ENCODE measurements at places on chromosomes 7 and 10.

- no peak for DNase-seq
These were observed 11.0 kb downstream of the SUN1 start for GRCh38 chr7:843230-843629.

DNA sequence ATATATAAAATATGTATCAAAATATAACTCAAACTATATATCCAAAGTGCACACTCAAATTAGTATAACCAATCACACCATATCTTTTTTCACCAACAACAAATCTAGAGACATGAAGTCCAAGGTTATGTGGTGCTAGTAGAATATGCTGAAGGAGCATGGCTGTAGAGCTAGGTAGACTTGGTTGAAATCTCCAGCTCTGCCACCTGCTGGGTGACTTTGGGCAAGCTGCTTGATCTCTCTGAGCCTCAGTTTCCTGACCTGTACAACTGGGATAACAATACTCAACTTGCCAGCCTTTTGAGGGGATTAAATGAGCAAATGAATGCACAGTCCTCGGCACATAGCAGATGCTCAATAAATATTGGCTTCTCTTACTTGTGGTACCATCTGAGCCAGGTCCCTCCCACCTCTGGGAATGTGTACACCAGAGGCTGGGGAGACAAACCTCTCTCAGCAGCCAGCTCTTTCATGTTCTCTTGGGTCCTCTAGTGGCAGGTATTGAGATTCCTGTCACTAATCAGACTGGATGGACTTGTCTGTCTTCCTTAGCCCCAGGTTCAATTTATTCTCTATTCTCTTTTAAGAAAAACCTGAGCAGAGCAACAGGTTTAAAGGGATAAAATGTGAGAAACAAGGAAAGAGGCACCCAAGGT, 94.3 kb upstream of the PDE1C start:
- peak; percentile 53 for DNase-seq

DNA sequence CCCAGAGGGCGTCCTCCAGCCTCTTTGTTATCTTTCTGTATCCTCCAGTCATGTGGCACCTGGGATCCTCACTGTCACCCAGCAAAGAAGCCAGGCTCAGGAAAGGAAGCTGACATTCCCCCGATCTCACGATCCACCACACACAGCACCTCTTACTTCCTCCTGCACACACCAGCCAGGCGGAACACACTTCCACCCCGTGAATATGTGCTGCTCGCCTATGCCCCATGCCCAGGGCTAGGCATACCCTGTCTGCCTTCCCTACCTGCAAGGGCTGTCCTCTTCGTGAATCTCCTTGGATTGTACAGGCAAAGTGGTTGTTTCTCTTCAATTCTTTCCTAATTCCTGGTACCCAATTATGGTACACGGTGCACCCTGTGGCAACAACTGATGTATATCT, 191.0 kb downstream of the TNS3 start:
- no peak for DNase-seq

- DNase-seq, result no peak
These were observed 36.7 kb downstream of the TEX36 start for GRCh38 chr10:125646311-125646710.

- no peak for DNase-seq
These were observed 2.8 kb upstream of the NPFFR1 start for GRCh38 chr10:70286616-70287015.

All from NCI-H1092 (cell line).